G401 (cell line): ENCODE measurements at places on chromosomes 3 and 15. TPM values are rescaled to one million over a fixed set of nuclear protein-coding genes. Genes with fewer than 3 reads are reported as not detected.

GRCh38 chr3:191169566-191169965, 29.5 kb upstream of the OSTN start:
- no peak for DNase-seq

The KLF15 gene
- total RNA-seq = 5.9 and 8.7 TPM in 2 replicates

The TMEM207 gene
- total RNA-seq = not detected in 2 replicates

The ZBED2 gene
- total RNA-seq = not detected in 2 replicates
